ENCODE measurements at places on chromosomes 6 and 20.

GRCh38 chr20:25257130-25257529, 9.2 kb downstream of the PYGB start:
- DNase-seq, result no peak

GRCh38 chr6:36920546-36920945, 34.0 kb upstream of the PI16 start:
- no peak for DNase-seq

DNA sequence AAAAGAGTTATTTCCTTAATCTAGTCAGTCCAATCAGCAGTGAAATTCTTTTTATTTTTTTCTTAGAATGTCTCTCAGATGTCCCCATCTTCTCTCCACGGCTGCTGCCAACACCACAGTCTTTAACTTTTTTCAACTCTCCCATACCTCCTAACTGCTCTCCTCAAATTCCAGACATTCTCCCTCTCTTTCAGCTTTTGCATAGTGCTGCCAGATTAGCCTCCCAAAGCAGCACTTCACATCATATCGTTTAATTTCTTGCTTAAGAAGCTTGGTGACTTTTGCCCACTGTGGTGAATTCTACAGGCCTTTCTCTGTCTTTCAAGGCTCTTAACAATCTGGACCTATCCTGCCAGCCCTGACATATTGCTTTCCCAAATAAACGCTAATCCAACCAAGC, 233.4 kb downstream of the UST start:
- no peak for DNase-seq

DNA sequence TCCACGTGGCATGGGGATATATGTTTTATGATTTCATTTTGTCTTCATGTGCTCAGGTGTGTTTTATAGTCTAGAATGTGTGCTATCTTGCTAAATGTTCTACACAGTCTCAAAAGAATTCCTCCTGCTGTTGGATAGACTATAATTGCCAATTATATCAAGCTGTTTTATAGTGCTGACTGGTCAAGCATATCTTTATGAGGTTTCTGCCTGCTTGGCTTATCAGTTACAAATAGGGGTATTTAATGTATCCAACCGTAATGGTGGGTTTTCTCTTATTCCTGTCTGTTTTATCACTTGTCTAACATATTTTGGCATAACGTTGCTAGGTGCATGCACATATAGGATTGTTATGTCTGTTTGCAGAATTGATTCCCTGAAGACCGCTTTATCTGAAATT, 201.3 kb downstream of the EYS start:
- no peak for DNase-seq

DNA sequence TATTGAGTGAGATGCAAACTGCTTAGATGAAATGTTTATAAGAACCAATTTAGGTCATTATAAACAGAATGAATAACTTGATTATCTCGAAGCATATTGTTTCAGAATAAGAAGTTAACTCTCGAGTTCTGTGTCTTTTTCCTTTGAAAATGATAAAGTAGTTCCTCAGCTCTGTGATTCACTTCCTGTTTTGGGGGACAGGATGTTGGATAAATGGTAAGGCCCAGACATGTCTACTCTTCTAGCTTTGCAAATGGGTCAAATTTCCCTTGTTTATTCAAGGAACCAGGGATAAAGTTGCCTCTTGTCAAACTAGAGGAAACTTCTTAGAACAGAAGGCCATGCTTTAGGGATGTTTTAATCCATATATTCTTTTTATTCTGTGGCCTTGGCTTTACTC, 246.9 kb downstream of the SOX4 start:
- no peak for DNase-seq

- no peak for DNase-seq
Observed at GRCh38 chr20:48210111-48211027, 425.1 kb upstream of the SULF2 start.

GRCh38 chr6:108174371-108175175, 8.8 kb downstream of the NR2E1 start:
- DNase-seq, result no peak

DNA sequence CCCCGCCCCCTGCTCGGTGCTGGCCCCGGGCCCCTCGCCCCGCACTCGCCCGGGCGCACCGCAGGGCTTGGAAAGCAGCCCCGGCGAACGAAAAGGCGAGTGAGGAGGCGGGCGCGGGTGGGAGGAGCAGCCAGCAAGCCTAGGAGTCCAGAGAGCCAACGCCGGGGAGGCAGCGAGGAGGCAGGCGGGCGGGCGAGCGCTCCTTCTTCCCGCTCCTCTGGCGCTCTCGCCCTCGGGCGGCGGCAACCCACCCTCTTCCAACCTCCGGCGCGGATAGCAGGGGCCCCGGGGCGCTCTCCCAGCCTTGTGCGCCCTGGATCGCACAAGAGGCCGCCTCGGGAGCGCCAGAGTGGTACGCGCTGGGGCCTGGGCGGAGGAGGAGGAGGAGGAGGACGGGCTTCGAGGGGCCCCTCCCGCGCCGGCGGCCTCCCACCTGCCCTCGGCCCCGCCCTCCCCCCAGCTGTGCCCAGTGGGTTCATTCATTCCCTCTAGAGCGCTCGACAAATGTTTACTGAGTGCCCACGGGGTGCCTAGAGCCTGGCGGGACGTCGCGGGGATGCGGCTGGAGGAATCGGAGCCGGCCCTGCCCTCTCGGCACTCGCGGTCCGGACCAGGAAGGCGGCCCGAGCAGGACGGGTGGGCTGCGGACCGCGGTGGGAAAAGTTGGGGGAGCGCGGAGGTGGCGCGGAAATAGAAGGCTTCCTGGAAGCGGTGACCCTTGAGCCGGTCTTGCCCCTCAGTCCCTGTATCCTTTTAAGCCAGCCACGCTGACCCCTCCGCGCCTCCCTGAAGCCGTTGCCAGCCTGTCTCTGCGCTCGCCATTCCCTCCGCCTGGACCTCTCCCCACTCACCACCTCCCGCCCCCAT, at the start of gene BMP7:
TSS of gene BMP7 (minus strand) at position 351 of the 867 bp plus-strand sequence. CDS start 519 bp downstream, outside the sequence.
- no peak for DNase-seq

DNA sequence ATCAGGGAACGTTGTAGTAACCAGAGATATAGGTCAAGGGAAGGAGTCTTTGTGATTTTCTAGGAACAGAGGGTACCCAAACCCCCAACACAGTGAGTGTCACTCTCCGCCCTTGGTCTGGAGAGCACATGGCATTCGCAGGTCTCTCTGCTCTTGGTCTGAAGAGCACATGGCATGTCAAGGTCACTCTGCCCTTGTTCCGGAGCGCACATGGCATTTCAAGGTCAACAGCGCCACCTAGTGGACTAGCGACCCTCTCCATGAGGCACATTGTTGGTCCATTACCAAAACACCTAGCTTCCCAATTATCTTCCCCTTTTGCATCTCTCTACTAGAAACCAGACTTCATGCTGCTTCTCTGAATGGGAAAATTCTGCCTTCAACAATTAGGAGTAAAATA, 260.0 kb downstream of the C6orf118 start:
- DNase-seq, result no peak

DNA sequence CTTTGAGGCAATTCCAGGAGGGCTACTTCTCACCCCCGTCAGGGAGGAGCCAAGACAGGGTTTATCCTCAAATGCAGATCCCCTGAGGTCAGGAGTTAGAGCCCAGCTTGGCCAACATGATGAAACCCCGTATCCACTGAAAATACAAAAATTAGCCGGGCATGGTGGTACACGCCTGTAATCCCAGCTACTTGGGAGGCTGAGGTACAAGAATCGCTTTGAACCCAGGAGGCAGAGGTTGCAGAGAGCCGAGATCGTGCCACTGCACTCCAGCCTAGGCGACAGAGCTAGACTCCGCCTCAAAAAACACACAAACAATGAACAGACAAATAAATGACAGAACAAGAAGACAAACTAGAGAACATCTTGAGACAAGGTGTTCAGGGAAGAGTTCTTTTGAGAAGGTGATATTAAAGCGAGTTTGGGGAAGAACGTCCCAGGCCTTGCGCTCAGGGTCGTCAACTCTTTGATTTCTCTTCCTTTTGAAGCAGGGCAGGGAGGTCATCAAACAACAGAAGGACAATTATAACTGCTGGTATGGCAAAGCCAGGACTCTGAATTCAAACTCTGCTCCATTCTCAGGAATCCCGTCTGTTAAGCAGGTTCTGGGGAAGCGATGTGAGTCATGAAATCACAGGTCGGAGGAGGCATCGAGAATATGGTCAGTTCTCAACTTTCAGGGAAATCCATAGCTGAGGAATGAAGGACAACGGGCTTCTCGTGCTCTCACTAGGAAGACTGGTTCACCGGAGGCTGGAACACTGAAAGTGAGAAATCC, 1.4 kb upstream of the RALY start:
- no peak for DNase-seq
